Activated CD8-positive, alpha-beta memory T cell treated with anti-CD3 and anti-CD28 coated beads for 1 hour (primary cell): ENCODE measurements at places on chromosomes 13 and 19.

- no peak for DNase-seq
Observed at GRCh38 chr13:79989217-79989661, 351.7 kb downstream of the SPRY2 start.

DNA sequence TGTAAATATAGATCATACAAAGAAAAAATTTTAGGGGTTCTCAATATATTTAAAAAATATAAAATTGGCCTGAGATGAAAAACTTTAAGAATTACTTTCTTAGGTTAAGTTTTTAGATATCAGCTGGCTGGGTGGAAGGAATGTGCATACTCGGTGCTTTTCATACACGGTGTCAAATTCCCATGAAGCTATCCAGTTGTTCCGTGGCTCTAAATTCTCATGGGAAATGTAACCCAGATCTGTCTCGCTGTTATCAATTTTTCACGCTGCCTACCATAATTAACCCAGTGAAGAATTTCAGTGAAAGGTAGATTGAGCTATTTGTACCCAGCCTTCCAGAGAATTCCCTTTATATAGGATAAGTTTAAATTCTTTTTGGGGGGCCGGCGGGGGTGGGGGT, 11.6 kb upstream of the ZNF835 start:
- DNase-seq, result no peak

DNA sequence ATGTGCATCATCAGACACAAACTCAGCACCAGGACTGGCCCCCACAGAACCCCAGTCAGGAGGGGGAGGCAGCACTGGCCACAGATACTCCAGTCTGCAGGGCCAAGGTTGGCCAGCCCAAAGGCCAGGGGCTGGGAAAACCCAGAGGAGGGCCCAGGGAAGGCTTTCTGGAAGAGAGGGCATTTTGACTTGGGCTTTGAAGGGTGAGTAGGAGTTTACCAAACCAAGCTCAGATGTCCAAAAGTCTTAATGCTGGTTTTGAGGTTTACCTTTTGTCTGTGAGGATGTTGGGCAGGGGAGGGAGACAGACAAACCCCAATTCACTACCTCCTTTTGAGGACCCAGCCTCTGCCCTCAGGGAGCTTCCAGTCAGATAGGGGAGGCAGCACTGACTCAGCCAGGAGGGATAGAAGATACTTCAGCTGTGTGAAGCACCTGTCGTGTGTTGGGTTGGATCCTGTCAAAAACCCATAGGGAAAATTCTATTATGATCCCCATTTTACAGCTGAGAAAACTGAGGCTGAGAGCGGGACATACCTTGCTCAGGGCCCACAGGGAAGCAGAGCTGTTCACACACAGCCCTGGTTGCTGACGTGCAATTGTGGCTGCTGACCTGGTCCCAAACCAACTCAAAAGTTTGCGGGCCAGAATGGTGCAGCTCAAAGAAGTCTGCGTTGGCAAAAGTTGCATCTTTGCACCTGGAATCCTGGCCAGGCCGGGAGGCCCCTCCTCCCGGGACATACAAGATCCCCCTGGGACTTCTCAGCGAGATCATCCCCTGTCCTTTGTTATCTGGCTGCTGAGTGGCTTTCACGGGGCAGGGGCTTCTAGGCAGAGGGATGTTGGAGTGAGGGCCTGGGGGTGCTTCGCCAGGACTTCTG, 13.1 kb downstream of the CILP2 start:
- DNase-seq, result no peak

- DNase-seq, result no peak
Observed at GRCh38 chr19:55305491-55305890, 19.6 kb downstream of the TMEM150B start.

- DNase-seq, result no peak
Observed at GRCh38 chr19:33247441-33247819, 21.8 kb upstream of the SLC7A10 start.
